ENCODE measurements at places on chromosomes 1 and 21. TPM values are rescaled to one million over a fixed set of nuclear protein-coding genes. Genes with fewer than 3 reads are reported as not detected.

Gene NBPF4
- not detected for total RNA-seq

Gene NPR1
- 10.7 TPM for total RNA-seq

DNA sequence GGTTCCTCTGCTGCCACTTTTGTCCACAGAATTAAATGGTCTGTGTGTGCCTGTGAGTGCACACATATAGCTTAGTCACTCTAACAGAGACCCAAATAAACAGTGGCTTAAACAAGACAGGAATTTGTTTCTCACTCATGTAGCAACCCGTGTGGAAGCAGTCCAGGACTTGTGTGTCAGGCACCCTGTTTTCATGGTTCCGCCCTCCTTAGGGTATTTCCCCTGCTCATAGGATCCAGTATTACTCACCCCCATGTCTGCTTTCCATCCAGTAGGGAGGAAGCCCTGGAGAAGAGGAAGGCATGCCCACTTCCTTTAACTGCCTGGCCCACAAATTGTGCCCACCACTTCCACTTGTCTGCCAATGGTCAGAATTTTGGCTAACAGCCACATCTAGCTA, 41.3 kb upstream of the TACSTD2 start:
- DNase-seq = no peak

DNA sequence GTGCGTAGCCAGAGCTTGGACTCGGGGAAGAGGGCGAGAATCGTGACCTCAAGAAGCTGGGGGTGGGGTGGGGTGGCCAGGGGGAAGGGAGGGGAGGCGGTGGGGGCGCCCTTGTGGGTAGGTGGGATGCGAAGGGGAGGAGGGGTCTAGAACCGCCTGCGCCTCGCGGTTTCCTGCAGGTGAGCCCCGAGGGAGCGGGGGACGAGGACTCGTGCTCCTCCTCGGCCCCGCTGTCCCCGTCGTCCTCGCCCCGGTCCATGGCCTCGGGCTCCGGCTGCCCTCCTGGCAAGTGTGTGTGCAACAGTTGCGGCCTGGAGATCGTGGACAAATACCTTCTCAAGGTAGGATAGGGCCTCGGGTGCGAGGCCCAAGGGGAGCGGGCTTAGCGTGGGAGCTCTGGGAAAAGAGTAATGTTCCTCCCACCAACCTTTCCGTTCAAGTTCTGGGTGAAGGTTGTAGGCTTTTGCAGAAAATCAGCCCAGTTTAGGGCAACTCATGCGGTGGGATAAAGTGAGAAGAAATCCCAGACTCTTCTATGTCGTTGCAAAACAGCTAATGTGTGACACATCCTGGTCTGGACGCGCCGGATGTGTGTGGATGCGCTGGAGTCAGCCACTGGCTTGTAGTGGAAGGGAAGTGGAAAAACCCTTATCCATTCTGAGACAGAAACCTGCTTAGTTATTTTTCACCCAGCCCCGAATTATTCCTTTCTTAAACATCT, 2.9 kb downstream of the LHX8 start:
- DNase-seq = peak; percentile 64

- DNase-seq = no peak
Observed at GRCh38 chr1:3939242-3940080, 39.4 kb upstream of the C1orf174 start.

DNA sequence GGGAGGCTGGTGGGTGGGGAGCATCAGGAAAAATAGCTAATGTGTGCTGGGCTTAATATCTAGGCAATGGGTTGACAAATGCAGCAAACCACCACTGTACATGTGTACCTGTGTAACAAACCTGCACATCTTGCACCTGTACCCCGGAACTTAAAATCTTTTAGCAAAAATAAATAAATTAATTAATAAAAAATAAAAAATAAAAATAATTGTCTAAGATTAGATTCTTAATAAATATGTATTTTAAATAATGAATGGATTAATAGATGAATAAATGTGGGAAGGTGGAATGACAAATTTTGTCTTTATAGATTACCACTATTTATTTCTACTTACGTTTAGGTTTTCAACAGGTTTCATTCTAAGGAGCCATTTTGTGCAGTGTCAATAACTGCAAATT, 563.5 kb upstream of the B3GALT2 start:
- no peak for DNase-seq

DNA sequence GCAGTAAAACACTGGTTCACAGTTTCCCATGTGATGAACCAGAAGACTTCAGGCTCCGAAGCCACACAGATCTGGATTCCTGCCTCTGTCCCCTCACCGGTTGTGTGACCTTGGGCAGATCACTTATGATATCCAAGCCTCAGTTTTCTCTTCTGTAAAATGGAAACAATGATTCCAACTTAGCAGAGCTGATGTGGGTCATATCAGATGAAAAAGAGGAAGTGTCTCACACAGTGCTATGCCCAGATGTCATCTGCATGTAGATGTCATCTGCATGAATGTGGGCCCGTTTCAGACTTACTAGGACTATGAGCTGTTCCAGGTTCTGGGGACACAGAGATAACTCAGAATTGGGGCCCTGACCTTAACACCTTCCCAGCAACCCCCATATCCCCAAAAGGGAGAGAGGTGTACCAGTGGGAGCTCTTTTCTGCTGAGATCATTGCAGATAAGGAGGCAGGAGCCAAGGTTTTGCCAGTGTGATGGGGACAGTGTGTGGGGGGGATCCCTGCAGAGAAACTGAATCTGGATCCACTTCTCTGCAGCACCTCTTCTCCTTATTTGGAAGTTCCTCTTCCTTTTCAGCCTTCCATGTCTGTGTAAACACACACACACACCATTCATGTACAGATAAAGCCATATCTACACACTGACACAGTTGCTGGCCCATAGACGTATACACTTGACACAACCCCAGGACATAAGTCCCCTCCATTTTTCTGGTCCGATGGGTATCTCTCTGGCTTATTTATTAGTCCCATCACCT, 5.0 kb upstream of the ADGRB2 start:
- DNase-seq = no peak

GRCh38 chr1:90459570-90459969, 257.5 kb downstream of the BARHL2 start:
- no peak for DNase-seq

Gene C8A
- total RNA-seq = not detected

DNA sequence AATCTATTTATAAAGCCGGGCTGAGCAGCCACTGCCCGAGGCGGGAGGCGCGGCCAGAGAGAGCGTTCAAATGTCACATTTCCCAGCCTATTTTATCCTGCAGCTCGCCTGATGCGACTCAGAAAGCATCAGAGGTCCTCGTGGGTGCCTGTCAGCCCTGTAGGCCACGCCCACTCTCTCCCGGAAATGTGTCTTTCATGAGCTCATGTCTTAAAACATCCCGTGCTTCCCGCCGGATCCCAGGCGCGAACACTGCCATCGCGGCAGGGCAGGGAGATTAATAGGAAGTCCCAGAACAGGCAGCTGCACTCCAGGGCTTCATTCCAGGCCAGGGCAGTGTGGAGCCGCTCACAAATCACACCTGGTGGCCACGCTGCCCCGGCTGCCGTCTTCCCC, 117.5 kb downstream of the PRDM16 start:
- DNase-seq = peak; percentile 78

DNA sequence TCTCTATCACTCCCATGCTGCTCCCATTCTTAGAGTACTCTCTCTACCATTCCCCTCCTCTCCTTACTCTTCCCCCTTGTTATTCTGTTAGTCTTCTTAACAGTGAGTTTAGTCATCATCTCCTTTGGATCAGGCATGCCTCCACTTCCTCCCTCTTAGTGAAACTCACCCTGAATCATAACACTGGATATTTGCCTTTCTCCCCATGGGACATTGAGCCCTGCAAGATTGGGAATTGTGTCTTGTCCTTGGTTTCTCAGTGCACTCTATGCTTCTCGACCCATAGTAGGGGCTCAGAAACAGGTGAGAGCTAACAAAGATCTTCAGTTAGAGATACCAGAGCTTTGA, 68.3 kb upstream of the GCLM start:
- no peak for DNase-seq

DNA sequence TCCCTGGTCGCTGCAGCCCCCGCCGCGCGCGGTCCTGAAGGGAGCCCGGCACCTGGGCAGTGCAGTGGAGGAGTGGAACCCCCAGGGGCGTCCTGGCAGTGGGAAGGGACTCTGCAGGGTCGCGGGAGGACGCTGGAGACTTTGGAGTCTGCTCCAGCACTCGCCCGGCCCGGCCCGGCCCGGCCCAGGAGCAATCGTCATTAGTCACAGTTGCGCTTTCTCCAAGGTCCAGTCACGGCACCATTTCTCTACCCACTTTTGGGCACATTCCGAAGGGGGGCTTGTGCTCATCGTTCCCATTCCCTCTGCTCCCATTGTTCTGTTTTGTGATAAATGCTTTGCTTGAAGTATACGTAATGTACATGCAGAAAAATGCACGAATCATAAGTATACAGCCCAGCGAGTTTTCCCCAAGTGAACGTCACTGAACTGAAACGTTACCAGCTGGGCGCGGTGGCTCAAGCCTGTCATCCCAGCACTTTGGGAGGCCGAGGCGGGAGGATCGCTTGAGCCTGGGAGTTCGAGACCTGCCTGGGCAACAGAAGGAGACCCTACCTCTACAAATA, 999 bp downstream of the THAP3 start:
- DNase-seq = no peak

DNA sequence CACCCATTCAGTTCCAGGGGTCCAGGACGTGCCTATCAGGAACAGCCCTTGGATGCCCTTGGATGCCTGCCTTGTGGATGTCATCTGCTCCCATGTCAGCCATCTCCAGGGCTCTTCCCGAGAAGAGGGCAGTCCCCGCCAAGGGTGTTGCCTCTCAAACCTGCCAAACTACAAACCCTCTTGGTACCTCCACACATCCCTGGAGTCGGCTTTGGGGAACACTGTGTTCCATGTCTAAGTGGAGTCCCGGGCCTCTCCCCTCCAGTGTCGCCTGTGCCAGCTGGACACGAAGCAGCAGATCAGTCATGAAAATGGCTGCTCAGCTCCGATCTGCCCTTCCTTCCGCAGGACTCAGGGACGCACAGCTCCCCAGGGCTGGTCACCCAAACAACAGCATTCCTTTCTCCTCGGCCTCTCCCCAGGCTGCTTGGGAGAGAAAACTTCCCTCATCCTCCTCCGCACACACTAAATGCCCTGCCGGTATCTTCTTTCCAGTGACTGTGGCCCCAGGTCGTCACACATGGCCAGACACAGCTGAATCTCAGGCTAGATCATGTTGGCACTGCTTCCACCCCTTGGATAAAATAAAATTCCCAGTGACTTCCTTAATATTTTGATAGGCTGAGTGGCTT, 53.4 kb downstream of the GALNT2 start:
- no peak for DNase-seq

DNA sequence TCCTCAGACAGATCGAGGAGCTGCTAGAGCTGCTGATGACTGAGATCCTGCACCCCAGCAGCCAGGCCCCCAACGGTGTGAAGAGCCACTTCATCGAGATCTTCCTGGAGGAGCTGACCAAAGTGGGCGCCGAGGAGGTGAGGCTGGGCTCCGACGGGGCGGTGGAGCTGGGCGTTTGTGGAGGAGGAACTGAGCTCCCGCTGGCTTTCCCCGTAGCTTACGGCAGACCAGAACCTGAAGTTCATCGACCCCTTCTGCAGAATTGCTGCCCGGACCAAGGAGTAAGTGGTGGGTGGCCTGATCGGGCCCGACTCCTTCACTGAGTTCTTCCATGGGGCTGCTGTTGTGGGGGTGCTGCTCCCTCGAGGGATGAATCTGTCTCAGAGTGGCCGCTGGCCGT, 8.0 kb downstream of the RRP1 start:
- DNase-seq = peak; percentile 45

DNA sequence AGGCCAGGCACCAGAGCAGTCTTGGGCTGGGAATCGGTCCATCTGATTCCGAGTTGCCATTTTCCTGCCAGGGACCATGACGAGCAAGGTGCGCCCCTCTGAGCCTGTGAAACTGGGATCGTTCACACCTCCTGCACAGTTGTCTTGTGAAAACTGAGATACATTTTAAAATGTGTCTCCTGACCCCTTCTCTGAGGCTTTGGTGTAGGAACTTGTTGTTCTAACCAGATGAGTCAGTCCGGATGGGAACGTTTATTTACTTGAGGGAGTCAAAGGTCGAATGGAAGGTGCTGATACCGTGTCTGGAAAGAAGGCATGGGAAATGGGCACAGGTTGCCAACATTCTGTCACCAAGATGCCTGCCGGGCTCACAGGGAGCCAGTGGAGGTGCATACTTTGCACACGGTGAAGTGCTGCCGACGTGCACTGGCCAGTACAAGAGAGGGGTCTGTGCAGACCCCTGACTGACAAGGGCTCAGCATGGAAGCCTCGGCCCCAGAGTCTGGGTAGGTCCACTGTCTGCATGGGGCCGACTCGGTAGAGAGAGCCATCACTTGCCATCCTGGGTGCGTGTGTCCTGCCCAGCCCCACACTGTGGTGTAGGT, 7.4 kb upstream of the KCNN3 start:
- no peak for DNase-seq

GRCh38 chr1:218845589-218845988, 328.1 kb upstream of the LYPLAL1 start:
- no peak for DNase-seq

- no peak for DNase-seq
Observed at GRCh38 chr1:83716641-83717040, 282.3 kb downstream of the TTLL7 start.
